Stimulated activated effector memory CD8-positive, alpha-beta T cell treated with anti-CD3 and anti-CD28 coated beads, Interleukin-12 subunit alpha, Interleukin-12 subunit beta, amount 100 ng/mL, for 72 hours (primary cell): ENCODE measurements at places on chromosomes 12 and 14.
A peak's percentile ranks its signal among the peaks of the same experiment; 100 is the strongest.

GRCh38 chr12:132285991-132286681 lies 43.3 kb downstream of the GALNT9 start:
- DNase-seq = no peak

GRCh38 chr14:74942181-74942580 lies 13.2 kb downstream of the PGF start:
- DNase-seq = no peak

DNA sequence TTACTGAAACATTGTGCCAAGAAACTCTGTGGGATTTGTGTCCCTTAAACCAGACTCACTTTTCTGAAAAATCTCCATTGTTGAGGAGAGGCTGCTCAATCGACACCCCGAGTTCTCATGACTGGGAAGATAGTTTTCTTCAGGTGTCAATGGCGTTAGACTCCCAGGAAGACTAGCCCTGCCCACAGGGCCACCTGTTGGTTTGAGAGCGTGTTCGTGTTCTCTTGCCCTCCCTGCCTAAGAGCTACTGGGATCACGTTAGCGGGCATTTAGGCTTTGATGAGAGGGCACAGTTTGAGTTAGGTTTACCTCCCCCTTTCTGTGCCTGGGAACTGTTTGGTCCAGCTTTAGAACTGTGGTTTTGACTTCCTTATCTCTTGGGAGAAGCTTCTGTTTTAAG lies 10.7 kb upstream of the UNC119B start:
- no peak for DNase-seq

DNA sequence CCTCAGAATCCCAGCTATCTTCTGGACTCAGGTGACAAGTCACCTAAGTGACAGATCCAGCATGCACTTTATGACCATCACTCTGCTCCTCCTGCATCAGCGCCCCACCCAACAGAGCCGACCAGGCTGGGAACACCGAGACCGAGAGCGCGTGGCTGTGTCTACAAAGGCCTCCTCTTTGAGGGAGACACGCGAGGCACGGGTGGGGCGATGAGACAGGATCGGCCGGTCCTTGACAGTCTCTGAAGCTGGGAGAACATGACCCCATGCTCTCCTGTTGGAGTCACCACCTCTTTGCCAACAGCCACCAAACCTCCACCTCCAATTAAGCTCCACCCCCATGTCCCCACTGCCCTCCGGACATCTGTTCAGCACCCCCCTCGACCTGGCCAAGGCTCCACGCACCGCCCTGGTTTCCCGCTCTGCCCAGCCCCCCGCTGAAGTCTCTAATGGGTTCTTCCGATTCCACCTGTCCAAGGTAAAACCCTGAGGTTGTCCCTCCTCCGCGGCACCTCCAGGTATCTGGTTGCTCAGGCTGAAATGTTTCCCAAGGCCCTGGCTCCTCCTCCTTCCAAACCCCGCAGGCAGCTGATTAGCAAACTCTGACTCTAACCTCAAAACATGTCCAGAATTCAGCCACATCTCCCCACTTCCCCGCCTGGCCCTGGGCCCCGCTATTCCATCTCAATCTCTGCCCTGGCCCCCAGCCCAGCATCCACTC lies 31.5 kb downstream of the HSP90AA1 start:
- DNase-seq = no peak

- no peak for DNase-seq
Measured at GRCh38 chr14:64974563-64974962, 2.4 kb upstream of the RAB15 start.

DNA sequence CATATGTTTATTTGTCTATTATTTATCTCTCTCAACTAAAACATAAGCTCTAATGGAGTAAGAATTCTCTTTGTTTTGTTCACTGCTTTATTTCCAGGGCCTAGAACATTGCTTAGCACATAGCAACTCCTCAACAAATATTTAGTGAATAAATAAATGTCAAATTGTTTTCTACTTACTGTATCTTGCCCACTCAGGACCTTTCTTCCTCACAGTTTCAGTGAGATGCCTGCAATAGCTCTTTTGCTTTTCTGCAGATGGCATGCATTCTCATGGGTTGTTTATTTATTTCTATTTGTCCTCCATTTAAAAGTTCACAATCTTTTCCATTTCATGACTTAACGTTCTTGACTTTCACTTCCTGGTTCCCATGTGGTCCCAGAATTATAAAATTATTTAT lies 94.9 kb upstream of the TTC7B start:
- no peak for DNase-seq

- DNase-seq = no peak
Measured at GRCh38 chr12:14157088-14157747, 175.8 kb upstream of the GRIN2B start.

- peak; percentile 42 for DNase-seq
Measured at GRCh38 chr12:112932485-112933128, 5.7 kb upstream of the OAS3 start.

DNA sequence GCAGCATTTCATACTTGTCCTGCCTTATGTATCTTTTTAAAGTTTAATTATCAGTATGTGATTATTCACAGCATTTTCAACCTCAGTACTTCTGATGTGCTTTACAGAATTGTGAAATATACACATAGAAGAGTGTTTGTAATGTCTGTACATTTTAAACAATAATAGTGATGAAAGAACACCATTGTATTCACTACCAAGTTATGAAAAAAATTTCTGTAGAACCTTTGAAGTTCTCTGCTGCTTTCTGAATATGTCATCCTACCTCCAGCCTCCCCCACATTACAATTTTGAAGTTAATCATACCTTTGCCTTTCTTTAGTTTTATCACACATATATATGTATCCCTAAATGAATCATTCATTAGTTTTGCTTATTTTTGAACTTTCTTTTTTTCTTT lies 24.8 kb downstream of the FRMD6 start:
- DNase-seq = no peak

DNA sequence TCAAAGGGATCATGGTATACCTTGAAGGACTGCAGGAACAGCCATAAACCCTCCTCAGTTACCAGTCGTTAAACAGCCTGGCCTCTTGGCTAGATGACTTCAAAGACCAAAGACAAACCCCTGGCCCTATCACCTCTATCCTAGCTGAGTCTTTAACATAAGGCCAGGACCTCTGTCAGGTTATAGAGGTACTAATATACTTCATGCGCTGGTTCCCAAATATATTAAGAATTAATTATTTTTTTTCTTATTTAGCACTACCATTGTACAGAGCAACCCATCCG lies 459.8 kb downstream of the RAD51B start:
- DNase-seq = no peak

DNA sequence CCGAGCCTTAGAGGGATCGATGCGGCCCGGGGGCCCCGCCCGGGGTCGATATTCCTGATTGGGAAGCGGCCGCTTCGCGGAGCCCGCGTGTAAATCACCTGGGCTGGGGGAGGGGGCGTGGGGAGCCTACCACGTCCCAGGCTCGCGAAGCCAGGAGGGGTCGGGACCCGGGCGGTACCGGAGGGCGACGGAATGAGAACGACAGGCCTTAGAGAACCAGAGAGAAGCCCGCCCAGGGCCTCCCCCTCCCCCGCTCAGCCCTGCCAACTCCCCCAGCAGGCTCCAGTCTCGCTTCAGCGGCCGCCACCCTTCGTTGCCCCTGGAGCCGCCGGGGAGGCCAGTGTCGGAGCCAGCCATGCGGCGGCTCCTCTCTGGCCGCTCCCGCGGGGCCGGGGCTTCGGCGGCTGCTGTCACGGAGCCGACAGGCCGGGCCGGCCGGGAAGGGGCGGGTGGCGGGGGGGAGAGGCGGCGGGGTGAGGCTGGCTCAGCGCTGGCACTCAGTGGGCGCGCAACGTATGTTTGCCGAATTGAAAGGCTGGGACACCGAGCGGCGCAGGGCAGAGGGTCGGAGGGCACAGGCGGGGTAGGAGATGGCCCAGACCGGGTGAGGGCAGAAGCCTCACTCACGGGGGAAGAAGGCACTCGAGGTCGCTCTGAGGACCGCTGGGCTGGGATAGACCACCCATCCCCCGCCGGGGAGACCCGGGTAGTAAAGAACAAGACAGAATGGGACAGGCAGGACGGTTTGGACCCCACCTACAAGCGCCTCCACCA lies 1.4 kb upstream of the DNAJC22 start:
- no peak for DNase-seq

- DNase-seq = no peak
Measured at GRCh38 chr14:99718811-99719192, 34.7 kb downstream of the CYP46A1 start.

GRCh38 chr12:104653730-104654664 lies 197.2 kb downstream of the CHST11 start:
- DNase-seq = peak; percentile 60

GRCh38 chr12:85393606-85394005 lies 113.6 kb downstream of the ALX1 start:
- no peak for DNase-seq

DNA sequence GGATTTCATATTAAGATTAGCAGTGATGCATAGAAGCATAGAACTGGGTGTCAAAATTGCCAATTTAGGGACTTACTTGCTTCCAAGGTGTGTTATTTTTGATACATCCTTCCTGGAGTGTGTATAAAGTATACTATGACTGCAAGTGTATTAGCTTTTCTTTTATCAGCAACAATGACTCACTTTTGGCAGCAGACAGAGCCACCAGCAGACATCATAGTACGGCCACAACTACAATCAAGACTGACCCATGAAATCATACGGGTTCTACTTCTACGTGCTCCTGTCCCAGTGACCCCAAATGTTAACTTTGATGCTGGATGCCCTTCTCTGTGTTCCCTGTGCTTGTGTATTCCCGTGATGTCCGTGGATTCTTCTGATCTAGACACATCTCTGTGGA lies 443.9 kb downstream of the TMEM132D start:
- no peak for DNase-seq

- no peak for DNase-seq
Measured at GRCh38 chr12:27838543-27839185, 58.6 kb upstream of the MANSC4 start.

- no peak for DNase-seq
Measured at GRCh38 chr14:95482627-95483308, 33.7 kb downstream of the SYNE3 start.

DNA sequence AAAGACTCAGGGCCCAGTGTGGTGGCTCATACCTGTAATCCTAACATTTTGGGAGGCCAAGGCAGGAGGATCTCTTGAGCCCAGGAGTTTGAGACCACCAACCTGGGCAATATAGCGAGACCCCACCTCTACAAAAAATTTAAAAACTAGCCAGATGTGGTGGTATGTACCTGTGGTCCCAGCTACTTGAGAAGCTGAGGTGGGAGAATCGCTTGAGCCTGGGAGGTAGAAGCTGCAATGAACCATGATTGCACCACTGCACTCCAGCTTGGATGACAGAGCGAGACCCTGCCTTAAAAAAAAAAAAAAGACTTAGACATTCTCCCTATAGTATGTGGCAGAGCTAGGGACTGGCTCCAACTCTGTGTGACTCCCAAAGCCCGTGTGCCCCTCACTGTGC lies 2.9 kb downstream of the UBE3B start:
- no peak for DNase-seq

DNA sequence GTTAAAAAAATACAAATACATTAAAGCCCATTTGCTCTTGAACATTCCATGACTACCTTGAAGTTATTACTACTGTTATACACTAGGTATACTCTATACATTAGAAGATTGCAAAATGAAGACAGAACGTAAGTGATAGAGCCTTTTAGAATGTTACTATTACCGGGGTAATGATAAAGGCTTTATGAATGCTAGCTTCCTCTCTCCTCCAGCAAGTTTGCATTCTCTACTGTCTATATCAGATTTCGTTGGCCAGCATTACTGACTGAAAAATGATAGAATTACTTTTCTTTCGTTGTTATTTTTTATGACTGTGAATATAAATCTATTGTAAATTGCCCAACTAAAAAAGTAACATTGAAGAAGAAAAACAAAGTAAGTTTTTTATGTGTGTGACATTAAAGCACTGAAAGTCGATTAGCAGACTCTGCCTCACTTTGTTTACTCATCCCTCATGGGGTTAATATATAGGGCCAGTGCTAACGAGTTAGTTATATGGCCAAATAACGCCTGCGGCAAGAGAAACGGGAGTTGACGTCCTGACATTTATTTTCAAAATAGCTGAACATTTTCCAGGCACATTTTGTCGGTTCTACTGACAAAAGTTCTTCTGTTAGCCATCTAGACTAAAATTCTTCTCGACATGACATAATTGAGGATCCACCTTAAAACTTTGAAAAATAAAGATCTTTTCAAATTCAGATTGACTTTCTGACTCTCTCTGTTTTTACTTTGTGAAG lies 163.8 kb upstream of the KITLG start:
- DNase-seq = no peak

GRCh38 chr12:118575730-118576129 lies 199.4 kb downstream of the SUDS3 start:
- DNase-seq = no peak

DNA sequence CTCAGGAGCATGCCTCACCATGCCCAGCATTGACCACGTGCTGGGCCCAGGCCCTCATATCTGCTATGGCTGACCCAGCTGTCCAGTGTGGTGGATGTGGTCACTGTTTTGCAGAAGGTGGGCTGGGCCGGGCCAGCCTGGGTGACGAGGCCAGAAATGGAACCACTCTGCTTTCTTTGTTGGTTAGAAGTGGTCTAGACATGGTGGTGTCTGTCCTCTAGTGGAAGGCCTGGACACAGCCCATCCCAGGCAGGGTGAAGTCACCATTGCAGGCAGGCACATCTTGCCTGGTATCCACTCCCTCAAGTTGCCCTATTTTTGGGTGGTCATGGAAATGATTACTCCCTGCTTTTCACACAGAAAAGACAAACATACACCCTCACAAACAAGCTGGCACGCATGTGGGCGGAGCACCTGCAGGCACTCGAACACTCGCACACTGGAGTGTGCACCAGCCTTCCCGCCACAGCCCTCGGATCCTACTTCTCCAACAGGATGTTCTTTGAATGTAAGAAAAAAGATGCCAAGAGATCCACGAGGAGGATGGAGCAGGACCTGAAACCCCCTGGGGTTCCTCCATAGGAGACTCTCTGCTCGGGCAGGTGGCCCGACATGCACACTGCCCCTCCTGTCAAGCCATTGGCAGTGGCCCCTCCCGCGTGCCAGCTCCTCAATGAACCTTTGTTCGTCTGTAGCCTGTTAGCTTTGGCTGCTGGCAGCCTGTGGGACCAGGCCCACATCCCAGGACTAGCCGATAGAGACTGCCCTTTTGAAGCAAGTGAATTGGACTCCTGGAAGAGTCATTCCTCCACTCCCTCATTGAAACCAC lies 38.4 kb downstream of the MLXIP start:
- DNase-seq = no peak

- no peak for DNase-seq
Measured at GRCh38 chr12:6154730-6155459, 30.4 kb upstream of the VWF start.

DNA sequence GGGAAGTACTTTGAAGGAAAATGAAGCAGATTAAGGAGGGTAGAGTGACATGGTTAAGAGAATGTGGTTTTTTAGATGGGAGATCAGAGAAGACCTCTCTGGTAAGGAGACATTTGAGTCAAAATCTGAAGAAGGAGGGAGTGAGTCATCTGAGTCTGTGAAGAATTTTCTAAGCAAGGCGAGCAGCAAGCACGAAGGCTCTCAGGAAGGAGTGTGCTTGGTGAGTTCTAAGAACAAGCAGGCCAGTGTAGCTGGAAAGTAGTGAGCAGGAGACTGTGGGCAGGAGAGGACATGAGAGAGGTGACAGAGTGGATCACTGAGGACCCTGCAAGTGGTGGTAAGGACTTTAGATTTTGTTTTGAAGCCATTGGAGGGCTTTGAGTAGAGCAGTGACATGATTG lies 76.3 kb upstream of the FUT8 start:
- peak; percentile 25 for DNase-seq

- DNase-seq = no peak
Measured at GRCh38 chr12:109948368-109948767, 47.8 kb downstream of the GIT2 start.
